ENCODE measurements at places on chromosomes 2 and 18. TPM values are rescaled to one million over a fixed set of nuclear protein-coding genes. Genes with fewer than 3 reads are reported as not detected.

The MBD2 gene
- total RNA-seq: 33.4 TPM

The SLC9A2 gene
- total RNA-seq: 0.08 TPM

The MAPRE2 gene
- total RNA-seq: 164 TPM

The CXCR2 gene
- total RNA-seq: 2.2 TPM

The NBAS gene
- 38.9 TPM for total RNA-seq

The TLX2 gene
- total RNA-seq: not detected

The PLCL1 gene
- 82.5 TPM for total RNA-seq

The OTOF gene
- total RNA-seq: not detected

DNA sequence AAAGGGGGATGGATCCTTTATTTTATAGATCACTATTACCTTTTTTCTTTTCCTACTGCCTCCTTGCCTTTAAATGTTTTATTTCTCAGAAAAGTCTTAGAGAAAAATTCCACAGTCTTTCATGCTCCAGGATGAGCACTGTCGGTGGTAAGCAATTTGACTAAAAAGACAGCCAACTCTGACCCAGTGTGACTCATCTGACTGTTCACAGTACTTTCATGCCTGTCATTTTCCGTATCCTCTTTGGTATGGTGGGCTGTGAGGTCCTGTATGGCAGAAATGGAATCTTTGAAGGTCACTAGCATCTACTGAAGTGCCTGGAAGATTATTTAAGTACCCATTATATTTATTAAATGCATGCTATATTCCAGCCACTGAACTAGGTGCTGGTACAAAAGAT lies 2.1 kb upstream of the RFTN2 start:
- no peak for DNase-seq

GRCh38 chr2:189285349-189285748 lies 105.8 kb upstream of the COL5A2 start:
- DNase-seq: no peak

DNA sequence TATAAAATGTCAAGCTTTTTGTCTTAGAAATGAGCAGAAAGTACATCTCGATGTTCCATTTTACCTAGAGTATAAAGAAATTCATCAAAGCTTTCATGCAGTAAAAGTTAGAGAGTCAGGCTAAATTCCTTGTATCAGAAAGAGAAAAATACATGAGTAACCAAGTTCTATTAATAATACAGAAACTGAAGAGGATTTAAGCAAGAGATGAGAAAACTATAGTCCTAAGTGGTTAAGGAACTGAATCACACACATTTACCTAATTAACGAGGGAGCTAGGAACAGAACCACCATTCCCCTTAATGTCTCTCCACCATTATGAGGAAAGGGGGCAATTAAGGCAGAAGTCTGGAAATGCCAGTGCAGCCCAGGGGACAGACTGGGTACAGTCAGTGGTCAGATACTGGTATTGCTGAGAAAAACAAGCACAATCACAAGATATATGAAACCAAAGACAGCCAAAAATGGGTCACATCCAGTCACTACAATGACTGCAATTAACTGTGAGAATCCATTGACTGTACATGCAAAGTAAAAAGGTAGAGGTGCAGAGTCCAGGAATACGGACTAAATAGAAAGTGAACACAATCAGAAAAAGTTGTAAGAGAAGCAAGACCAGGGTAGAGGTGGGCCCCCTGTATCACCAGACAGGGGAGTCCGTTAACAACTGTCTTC lies 23.9 kb downstream of the MAP4K3 start:
- no peak for DNase-seq

GRCh38 chr18:31954349-31954748 lies 11.4 kb upstream of the TRAPPC8 start:
- DNase-seq: no peak

DNA sequence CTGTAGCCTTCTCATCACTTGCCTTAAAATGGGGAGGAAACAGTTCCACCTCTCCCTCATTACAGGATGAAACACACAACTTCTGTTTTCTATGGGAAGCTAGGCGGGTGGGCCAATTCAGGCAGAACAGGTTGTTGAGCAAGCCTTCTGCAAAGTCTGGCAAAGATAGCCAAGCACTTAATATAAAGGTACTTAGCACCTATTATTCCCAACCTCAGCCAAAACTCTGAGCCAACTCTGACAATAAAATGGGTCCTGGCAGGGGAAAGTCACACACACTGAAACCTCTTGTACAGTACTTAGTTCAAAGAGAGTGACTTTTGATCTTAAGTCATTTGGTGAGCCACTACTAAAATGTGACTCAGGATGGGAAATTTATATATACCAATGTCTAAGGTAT lies 15.8 kb upstream of the SOCS6 start:
- no peak for DNase-seq

GRCh38 chr2:44136252-44136651 lies 32.4 kb upstream of the PPM1B start:
- no peak for DNase-seq

DNA sequence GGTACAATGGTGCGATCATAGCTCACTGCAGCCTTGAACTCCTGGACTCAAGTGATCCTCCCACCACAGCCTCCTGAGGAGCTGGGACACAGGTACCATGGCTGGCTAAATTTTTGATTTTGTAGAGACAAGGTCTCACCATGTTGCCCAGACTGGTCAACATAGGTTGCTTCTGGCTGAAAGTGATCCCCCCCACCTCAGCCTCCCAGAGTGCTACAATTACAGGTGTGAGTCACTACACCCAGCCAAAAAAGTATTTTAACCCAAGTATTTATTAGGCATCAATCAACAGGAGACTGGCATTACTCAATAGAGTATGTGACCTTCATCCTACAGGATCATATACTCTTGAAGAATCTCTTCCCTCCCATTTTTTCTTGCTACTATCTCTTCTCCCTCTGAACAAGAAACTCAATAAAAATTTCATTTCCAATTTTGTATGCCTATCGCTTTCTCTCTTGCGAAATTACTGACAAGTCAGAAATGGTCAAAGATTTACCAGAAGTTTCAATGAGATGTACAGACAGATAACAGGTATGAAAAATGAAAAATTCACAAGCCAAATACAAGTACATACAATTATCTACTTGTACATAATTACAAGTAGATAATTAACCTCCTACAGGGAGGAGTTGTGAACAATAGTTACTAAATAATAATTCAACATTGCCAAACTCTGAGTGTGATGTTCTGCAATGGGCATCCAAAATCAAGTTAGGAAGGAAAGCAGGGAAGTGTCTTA lies 34.9 kb upstream of the CCNT2 start:
- DNase-seq: no peak

- DNase-seq: no peak
These were observed 225.0 kb upstream of the NT5C1B start for GRCh38 chr2:18814387-18814786.

GRCh38 chr2:73212098-73212447 lies 2.0 kb upstream of the SMYD5 start:
- no peak for DNase-seq

DNA sequence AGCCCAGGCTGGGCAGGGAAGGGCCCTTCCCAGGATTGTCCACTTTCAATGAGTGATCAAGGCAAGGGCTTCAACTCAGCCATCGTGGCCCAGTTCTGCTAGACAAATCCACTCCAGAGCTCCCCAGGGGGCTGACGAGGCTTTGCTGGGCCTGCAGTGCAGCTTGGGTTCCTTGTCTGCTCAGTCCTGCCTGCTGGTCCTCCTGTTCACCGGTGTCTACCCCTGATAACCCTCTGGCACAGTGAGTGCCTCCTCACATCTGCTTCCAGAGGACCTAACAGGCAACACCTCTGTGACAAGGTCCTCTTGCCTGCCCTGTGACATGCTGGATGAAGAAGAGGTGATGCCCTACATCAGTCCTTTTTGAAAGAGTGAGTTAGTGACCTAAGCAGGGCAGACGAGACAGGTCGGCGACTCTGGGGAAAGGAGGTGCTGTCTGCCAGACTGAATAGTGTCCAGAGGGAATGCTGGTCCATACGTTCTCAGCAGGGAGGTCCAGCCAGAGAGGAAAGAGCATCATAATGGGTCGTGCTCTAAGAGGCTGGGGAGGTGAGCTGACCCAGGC lies 20.9 kb upstream of the KCNF1 start:
- peak; percentile 59 for DNase-seq

DNA sequence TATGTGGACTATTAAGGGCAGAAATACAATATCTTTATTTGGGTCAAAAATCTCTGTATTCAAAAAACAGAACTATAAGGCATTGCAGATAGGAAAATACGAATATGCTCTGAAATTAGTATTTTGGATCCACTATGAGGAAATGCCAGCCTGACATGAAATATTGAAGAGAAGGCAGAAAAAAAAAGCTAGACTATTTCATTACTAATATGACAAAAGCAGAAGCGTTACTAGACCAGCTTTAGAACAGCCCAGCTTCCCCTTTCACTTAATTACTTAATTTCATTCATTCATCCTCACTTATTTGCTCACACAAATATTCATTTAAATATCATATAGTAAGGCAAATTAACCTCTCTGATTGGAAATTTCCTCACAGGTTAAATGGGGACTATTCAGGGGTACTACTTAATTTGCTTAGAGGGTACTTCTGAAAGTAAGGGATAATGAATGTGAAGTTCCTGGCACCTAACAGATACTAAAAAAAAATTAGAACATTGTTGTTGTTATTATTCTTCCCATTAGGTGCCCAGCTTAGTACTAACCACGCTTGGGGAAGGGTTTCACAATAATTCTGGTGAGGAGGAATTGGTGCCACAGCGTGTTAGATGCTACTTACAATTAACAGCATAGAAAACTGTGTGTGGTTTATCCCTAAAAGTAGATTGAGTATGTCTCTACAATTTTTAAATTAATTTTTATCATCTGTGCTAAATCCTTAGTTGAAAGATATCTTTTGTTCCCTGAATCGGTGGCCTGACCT lies 71.1 kb upstream of the CTLA4 start:
- DNase-seq: no peak

DNA sequence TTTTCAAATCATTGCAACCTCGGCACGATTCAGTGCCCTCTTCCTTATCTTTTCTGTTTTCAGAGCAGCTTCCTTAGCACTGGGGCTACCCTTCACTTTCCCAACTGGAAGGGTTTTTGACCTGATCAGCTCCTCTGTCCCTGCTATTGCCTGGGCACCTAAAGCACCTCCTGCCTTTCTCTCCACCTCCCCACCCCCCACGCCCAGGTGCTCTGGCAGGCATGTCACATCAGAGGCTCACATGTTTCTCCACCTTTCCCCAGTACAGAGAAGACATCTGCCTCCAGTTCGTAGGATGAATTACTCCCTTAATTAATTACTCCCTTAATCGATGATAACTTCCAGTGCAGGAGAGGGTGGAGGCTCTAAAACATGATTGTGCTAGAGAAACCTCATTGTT lies 88.7 kb upstream of the LCLAT1 start:
- DNase-seq: no peak

DNA sequence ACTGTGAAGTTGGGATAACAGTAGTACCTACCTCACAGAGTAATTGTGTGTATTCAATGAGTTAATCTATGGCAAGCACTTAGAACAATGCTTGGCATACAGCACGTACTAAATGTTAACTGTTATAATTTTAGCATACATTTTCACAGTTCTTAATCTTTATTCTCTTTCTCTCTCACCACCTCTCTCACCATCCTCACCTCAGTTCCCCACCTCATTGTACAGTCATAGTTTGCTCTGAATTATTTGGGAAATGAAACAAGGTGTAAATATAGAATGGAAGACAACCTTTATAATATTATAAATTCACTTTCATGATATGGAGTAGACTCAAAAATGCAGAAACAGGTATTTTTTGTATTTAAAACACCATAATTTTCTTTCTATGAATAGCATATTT lies 40.0 kb upstream of the DNAH7 start:
- no peak for DNase-seq

DNA sequence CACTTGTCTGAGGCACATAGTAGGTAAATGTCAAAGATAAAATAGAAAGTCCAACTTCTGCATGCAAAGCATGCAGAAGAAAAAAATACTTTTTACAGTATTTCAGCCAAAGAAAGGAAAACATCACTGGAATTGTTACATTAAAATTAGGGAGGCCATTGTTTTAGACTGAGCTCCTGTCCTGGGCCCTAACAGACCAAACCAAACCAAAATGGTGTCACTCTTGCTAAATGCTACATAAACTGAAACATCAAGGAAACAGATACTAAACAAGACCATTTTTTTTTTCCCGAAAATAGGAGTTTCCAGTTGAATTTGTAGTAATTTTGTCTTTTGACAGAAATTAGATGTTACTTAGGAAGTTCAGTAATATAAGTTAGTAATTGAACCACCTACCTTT lies 508.8 kb downstream of the DSC3 start:
- DNase-seq: no peak

DNA sequence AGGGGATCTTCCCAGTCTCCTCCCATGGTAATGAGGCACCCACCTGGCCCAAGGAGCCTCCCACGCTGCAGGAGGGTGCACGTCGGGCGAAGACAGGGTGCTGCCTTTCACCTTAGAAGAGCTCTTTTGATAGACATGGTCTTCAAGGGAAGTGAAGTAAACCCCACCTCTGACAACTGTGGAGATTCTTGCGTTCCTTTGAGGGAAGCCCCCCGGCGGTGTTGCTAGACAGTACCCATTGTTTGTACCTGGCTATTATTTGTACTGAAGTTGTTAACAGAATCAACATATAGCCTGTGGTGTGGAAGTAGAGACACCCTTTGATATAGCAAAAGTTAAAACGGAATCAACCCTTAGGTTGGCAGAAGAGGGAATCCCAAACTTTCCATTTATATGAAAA lies 648.0 kb downstream of the GALR1 start:
- no peak for DNase-seq

GRCh38 chr2:33375054-33375453 lies 101.4 kb upstream of the RASGRP3 start:
- no peak for DNase-seq

GRCh38 chr18:53950545-53950944 lies 273.9 kb downstream of the MBD2 start:
- no peak for DNase-seq

DNA sequence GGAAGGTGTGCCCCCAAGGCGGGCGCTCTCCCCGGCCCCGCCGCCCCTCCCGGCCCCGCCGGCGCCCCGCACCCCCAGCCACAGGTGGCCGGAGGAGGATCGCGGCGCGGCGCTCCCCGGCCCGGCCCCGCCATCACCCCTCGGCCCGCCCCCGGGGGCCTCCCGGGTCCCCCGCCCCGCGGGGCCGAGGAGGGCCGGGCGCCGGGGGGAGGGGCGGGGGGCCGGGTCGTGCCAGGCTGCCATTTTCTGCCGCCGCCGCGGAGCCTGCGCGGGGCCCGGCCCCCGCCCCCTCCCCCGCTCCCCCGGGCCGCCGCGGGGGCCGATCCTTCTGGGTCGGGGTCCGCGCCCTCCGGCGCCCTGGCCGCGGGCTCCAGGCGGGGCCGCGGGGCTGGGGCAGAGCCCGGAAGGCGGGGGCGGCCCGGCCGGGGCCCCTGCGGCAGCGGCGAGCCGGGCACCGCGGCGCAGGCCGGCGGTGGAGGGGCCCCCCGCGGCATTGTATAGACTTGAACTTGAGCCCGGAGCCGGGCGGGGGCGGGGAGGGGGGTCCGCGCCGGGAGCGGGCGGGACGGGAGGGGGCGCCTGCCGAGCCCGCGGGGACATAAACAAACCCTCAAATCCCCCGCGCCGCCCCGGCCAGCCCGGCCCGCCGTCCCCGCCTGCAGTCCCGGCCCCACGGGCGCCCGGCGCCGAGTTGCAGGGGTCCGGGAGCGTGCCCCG lies 556 bp downstream of the DNMT3A start:
- no peak for DNase-seq

GRCh38 chr2:52238782-52239181 lies 1206.8 kb upstream of the NRXN1 start:
- DNase-seq: no peak

Data from cardiac septum (tissue), 1 donor.